CD4-positive, alpha-beta memory T cell (primary cell): ENCODE measurements at places on chromosomes 12 and 14.
A peak's percentile ranks its signal among the peaks of the same experiment; 100 is the strongest.

DNA sequence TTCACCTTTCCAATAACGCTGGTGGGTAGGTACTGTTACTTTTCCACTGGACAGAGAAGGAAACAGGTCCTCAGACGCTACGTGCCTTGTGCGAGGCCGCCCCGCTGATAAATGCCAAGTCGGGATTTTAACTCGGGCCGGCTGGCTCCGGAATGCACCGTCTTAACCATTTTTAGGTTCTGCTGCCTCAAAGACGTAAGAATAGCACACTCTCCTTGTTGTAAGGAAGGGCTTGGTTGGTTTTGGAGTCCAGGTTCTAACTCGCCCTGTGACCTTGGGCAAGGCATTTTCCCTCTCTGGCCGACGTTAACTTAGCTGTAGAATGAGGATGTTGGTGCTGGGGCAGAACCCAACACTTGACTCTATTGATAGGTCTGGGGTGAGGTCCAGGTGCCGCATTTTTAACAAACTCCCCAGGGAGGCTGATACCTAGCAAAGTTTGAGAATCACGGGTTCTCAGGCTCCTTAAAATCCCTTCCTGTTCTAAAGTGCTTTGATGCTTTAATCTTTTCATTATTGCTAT is 814 bp downstream of the ANKRD13A start:
- peak; percentile 22 for DNase-seq

DNA sequence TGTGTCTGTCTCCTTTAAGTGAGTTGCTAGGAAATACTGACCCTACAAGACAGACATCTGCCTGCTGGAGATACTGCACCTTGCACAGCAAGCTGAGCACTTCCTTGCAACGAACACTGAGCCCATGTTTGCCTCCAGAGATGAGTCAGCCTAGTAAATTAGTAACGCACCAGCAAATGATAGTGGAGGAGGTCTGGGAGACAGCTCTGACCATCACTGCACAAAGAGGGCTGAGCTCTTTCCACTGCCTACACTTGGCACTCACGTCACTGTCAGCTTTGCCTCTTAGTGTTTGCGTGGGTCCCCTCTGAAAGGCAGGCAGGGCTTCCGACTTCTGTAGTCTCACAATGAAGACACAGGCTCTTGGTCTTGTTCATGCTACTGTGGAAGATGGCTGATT is 109.0 kb downstream of the APAF1 start:
- no peak for DNase-seq

GRCh38 chr12:112855375-112855774 is 51.4 kb upstream of the OAS1 start:
- no peak for DNase-seq

DNA sequence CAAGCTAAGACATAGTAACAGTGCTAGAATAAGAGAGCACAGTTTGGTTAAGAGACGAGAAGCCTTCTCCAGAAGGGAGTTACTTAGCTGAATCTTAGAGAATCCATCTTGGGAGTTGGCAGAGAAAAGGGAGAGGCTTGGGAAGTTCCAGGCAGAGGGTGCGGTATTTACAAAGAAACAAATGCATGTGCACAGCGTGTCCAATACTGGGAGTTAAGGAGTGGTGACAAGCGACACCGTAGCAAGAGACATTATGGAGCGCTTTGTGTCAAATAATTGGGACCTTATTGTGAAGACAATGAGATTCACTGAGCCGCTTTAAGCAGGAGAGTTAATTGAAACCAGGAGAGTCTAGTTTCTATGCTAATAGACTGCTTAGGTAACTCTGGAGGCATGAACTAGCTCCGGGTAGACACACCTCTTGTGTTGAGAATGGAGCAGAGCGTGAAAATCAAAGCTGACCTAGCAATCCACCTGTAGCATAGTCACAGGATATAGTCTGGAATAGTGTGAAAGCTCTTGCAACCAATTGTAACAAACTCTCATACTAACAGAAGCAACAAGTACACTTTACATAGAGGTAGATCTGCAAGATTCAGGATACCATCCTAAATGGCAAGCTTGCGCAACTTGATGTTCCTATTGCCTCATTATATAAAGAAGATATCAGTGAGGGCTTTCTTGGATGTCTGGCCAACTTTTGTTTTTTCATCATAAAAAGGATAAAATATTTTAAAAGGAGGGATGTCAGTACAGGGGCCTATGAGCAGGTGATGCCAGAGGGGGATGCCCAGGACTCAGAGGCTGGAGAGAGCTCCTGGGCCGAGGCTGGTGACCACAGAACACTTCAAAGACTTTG is 5.3 kb downstream of the ALDH1L2 start:
- DNase-seq, result no peak

DNA sequence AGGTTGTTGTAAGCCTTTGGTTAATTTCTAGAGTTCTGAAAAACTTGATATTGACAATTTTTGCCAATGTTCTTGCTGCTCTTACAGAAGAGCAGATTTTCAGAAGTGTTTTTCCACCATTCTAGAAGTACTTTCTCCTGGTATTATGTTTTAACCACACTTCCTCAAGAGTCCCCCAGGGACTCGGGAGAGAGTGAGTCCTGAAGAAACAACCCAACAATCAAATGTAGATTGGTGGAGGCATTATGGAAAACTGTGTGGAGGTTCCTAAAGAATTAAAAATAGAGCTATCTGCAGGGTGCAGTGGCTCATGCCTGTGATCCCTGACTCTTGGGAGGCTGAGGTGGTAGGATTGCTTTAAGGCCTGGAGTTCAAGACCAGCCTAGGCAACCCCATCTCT is 26.7 kb downstream of the OR10P1 start:
- no peak for DNase-seq

DNA sequence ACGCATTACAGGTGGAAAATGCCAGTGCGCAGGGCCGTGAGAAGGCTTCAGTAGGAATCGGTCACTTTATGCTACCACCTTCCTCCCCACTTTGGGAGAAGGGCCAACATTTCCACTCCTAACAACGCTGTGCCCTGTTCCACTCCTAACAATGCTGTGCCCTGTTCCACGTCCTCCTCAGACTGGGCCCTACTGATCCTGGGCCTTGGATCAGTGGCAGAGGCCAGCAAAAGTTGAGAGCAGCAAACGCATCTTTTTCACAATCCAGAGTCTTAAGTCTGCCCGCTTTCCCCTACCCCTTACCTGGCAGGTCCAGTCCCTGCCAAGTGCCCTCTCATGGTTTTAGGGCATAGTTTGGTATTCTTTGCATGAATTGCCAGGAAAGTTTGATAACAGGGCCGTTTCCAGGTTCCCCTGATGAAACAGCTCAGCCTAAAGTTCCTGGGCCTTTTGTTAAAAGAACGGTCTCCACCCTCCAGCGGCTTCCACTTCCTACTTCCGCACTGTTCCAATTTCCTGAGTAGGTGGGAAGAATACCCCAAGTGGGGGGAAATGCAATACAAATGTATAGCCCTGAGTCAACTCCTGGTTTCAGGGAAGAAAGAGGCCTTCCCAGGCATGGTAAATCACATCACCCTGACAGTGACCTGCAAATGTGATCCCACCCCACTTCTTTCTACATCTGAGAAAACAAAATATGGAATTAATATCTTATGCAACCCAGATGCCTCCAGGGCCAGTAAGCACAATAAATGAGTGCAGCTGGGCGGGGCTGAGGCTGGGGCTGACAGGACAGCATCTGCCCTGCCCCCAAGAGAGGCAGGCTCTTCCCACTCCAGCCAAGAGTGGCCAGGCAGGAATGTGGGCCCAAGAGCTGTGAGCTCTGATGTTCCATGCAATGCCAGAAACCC is 15.0 kb downstream of the KCTD10 start:
- DNase-seq, result no peak

- no peak for DNase-seq
Measured at GRCh38 chr12:123559468-123559867, 24.9 kb upstream of the TMED2 start.

GRCh38 chr14:100825713-100826331 is at the start of gene MEG3:
Gene MEG3 (plus strand): TSS chr14:100826118.
- no peak for DNase-seq

- no peak for DNase-seq
Measured at GRCh38 chr14:59301354-59301753, 112.9 kb downstream of the DAAM1 start.

DNA sequence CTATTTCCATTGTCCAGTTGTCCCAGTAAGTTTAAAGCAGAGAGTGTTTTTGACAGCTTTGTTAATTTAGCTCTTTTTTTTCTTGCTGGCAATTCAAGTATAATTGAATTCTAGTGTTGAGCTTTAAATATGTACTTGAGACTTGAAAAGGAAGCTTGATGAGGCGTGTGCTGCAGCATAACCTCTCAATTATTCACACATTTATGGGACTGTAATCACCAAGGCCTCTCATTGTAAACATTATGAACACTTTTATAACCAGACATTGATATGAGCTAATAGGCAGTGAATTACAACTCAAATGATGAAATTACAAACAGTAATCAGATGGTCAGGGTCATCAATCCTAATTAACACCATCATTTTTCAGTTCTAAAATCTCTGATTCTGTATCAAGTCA is 378.0 kb upstream of the DDHD1 start:
- DNase-seq, result no peak

DNA sequence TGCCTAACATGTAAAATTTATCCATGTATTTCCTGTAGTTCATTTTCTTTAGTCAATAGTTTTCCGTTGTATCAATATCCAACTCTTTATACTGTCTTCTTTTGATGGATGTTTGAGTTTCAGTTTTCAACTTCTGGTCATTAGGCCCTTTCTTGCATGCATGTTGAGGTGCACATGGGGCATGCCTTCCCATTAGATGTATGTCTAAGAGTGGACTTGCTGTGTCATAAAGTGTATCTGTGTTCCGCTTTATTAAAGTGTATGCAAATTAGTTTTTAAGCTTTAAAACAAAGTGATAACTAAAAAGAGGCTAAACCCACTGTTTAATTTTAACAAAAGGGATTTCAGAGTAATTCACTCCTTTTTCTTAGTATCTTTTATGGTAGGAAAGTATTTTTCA is 441.1 kb downstream of the PCNX1 start:
- no peak for DNase-seq

DNA sequence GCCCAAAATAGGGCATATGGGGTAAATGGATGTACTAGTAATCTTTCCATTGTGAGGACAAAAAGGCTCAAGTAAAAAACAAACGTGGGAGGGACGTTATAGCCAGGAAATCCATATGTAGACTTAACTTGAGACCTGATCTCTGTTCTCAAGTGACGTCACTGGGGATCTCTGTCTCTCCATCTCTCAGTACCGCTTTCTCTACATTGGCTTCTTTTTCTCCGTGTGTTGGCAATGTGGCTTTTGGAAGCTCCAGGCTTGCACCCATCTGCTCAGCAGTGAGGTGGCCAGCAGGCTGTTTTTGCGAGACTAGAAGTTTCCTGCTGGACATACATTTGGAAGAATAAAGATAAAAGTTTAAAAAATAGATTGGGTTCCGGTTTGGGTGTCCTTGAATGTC is 66.0 kb upstream of the NRXN3 start:
- no peak for DNase-seq

DNA sequence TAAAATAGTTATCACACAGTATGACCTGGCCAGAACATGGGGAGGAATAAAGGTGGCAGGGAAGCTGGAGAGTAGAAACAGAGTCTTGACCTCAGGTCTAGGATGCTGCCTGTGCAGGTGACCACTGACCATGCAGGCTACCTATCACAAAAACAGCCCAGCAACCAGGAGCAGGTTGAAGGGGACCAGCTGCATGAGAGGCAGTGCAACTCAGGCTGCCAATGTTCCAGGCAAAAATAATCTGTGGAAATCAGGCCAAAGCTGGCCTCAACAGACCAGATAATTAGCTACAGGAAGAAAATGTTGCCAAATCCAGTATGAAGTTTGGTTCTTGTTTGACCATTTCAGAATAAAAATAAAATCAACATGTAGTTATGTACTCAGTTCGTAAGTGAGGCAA is 72.6 kb downstream of the PDE6H start:
- DNase-seq, result no peak

GRCh38 chr12:67501362-67501761 is 147.2 kb upstream of the DYRK2 start:
- no peak for DNase-seq

DNA sequence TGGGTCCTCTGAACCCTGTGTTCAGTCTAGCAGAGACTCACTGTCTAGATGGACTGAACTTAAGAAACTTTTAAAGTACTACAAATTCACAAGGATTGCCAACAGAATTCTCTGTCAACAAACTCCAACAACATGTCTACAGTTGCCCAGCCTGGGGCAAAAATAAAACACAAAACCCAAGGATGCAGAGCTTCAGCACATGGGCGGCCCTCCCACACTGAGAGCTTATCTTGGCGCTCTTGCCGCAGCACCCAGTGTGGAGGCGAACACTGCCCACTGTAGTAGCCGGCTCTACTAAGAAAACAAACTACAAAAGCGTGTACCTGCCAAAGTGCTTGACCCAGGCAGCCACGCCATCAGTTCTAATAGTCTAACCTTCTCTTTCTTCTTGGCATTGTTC is 66.7 kb downstream of the PTPN21 start:
- DNase-seq, result no peak

- DNase-seq, result peak; percentile 82
Measured at GRCh38 chr12:120012067-120012621, 23.1 kb downstream of the BICDL1 start.

DNA sequence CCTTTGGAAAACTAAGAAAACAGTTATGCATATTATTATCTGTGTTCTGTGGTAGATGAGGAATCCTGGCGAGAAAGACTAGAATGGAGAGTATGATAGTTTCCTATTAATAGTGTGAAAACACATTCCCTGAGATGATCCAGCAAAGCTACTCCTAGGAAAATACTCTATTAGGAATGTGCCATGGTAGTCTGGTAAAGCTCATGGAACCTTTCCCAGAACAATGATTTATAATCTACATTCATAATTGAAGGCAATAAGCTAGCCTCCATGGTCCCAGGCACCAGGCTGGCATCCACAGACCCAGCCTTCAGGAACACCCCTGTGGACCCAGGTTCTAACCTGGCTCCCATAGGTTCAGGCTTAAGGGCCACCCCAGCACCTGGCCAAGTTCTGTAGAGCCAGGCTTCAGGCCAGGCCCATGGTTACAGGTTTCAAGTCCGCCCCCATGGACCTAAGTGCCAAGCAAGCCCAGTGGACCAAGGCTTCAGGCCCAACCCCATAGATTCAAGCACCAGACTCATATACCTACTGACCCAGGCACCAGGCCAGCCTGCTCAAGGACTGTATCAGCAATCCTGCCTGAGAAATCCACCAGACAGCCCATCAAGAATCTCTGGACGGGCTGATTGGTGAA is 72.2 kb downstream of the ITPR2 start:
- no peak for DNase-seq

GRCh38 chr14:49512147-49512551 is 74.0 kb downstream of the RPS29 start:
- no peak for DNase-seq

- no peak for DNase-seq
Measured at GRCh38 chr14:49732896-49733295, 35.1 kb upstream of the KLHDC2 start.

DNA sequence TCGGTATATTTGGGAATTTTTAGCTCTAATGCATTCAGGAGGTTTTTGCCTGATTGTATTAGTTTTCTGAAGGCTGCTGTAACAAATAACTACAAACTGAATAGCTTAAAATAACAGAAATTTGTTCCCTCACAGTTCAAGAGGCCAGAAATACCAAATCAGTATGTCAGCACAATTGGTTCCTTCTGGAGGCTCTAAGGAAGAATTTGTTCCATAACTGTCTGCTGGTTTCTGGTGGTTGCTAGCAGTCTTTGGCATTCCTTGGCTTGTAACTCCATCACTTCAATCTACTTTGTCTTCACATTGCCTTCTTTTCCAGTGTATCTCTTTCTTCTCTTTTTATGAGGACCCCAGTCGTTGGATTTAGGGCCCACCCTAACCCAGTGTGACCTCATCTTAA is 21.3 kb downstream of the TMTC3 start:
- DNase-seq, result no peak
